ENCODE measurements at places on chromosomes 2 and 18.

DNA sequence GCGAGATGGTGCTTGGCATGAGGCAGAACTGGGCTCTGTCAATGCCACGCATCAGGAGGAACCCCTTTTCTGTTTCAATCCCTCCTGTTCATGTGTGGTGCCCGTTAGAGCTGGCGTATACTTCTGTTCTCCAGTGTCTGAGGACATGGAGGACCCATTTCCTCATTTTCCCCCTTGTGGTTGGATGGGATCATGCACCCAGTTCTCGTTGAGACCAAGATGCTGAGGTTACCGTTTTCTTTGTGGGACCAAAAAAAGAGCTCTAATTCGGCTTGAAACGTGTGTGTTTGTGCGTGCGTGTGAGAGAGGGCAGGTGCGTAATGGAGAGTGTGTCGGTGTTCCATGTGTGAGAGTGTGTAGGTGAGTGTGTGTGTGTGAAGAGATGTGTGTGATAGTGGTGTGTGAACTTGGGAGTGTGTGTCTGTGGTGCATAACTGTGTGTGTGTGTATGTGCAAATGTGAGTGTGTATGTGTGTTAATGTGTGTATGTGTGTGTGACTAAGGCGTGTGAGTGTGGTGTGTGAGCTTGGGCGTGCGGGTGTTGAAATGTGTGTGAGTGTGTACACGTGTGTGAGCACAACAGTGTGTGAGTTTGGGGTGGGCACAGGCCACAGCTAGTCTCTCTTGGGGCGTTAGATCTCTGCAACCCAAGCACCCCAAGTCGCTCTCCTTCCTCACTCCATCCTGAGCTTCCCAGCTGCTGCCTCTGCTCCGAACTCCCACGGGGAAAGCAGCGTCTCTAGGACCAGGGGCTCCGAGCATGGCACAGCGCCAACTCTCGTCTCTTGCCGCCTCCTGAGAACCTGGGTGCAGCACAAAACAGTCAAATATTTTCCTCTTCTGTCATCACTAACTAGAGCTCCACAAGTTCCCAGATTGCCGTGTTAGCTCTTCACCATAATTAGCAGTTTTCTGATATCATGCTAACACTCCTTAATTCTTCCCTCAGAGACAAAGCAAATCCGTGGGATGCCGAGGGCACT is 75.8 kb downstream of the LONRF2 start:
- DNase-seq, result peak; percentile 12

- DNase-seq, result peak; percentile 49
Observed at GRCh38 chr2:26088038-26088643, 54.3 kb downstream of the RAB10 start.

GRCh38 chr2:109683452-109683851 is 69.3 kb downstream of the SOWAHC start:
- DNase-seq, result no peak

DNA sequence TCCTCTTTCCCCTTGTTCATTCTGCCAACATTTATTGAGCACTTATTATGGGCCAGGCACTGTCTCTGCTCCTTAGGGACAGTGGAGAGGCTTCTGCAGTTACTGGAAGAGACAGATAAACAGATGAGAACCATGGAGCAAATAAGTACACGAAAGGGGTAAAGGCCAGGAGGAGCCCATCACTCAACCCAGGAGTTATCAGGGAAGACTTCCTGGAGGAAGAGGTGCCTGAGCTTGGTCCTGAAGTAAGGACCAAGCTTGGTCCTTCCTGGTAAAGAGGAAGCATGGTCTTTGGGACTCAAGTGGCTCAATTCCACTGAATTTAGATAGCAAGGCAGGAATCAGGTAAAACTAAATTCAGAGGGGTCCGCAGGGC is 1.7 kb downstream of the ACTG2 start:
- no peak for DNase-seq

GRCh38 chr2:75655861-75656260 is 9.3 kb downstream of the MRPL19 start:
- DNase-seq, result no peak

GRCh38 chr2:153068915-153069314 is 350.5 kb downstream of the ARL6IP6 start:
- no peak for DNase-seq

DNA sequence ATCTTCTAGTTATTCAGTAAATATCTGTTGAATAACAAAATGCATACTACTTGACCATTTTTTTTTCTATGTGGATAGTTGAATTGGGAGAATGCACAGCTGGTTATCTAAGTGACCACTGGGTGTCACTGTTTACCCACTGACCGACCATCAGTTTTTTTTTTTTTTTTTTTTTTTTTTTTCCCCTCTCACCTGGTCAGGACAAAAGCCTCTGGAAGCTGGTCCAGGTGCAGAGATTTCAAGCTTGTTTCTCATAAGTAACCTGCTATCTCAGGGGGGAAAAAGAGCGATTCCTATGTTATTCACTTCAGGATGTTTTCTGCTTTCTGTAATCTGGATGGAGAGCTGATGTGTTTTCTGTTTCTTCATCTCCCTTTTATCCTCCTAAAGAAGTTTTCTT is 256.0 kb downstream of the DCDC2C start:
- no peak for DNase-seq

Measured in CD4-positive, alpha-beta T cell treated with Interleukin-17A for 1 hour (primary cell).